Activated T-helper 1 cell treated with anti-CD3 and anti-CD28 coated beads, Interleukin-2, amount 50 U/mL, for 16 hours (primary cell): ENCODE measurements at places on chromosomes 3 and 15.

- DNase-seq: no peak
These were observed 60.4 kb downstream of the SMAD3 start for GRCh38 chr15:67125589-67126502.

- no peak for DNase-seq
These were observed 263.3 kb downstream of the ABHD5 start for GRCh38 chr3:43953814-43954692.

- DNase-seq: no peak
These were observed 203.7 kb upstream of the TLE3 start for GRCh38 chr15:70301396-70301795.

DNA sequence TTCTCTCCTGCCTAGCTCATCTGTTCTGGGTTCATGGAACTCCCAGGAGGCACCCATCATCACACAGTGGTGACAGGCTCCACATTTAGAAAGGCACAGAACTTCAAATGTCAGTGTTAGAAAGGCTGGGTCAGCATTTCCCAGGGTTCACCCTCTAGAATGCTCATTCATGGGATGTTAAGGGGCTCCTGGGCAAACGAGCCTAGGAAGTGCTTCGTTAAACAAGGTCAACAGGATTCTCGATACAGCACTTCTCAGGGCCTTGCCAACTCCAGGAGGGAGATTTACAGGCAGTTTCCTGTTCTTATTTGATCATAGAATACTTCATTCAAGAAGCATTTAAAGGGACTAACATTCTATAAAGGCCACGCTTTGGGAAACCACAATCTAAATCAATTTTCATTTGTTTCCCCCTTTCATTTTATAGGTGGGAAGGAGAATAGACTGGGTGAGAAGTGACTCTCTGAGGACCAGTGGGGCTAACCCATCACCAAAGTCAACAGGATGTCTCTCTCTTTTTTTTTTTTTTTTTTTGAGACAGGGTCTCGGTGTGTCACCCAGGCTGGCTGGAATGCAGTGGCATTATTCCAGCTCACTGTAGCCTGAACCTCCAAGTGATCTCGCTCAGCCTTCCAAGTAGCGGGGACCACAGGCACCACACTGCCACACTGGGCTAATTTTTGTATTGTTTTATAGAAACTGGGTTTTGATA is 14.3 kb downstream of the IGDCC4 start:
- DNase-seq: no peak

GRCh38 chr15:85504749-85505676 is 124.6 kb downstream of the AKAP13 start:
- no peak for DNase-seq

- no peak for DNase-seq
These were observed 41.3 kb downstream of the NEK11 start for GRCh38 chr3:131067983-131068382.

DNA sequence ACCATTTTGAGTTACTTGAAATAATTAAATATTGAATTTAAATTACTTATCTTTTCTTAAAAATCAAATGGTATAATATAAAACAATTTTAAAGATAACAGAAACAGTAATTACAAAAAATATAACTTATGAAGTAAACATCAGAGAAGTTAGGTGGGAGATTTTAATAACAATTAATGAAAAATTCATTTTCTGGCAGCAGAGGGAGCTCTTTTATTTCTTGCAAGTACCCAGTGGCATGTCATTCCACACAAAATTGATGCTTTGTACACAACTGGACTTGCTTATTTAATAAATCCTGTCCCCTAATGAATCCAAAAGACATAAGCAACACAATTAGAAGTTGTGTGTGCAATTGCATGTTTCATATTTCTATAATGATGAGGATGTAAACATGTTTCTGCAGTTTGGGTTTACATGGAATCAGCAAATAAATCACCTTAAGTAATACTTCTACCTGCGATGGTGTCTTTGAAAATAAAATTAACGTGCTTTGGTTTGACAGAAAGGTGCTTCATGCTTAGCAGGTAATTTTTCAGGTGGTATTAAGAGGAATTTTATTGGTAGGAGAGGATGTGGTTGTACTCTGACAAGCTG is 861.3 kb downstream of the ZPLD1 start:
- no peak for DNase-seq

DNA sequence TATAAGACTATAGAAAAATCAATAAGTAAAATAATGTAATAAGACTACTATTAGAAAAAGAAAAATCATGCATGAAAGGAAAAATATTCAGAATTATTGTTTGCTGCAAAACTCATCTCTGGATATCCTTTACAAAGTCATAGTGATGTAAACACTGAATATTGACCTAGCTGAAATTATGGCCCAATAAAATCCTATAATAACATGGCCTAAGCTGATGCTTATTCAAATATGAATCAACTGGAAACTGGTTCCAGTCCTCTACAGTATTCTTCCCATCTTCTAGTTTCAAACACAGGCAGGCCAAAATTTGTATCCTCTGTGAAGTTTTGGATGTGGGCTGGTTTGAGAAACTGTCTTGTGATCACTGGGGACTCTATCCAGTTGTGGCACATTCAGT is 134.5 kb downstream of the CNTN3 start:
- DNase-seq: no peak

DNA sequence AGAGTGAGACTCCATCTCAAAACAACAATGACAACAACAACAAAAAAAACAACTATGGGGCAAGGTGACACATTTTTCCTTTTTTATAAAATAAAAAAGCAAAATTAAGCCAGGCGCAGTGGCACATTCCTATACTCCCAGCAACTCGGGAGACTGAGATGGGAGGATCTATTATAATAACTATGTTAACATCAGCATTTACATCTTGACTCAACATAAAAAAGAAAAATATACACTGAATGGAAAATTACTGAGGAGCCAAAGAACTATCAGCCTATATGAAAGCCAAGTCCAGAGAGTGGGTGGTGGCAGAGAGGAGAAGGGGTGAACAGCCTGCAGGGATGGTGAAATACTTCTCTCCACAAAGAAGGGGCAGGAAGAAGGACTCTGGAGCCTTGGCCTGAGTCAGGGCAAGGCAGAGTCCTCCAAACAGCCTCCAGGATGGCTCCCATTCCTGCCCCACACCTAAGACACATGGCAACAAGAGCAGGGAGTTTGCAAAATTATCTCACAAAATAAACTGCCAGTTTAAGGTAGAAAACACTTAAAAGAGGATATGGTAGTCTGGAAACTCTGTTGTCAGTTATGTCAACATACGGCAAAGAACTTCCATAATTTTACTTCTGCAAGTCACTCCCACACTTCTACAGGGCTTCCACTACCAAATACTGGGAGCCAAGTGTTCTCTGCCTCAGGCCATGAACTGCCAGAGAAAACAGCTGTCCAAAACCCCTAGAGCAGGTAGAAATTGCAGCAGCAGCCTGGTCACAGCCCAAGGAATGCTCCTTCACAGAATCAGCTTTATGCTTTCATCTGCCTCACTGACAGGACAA is 25.9 kb downstream of the HSPBAP1 start:
- DNase-seq: no peak

DNA sequence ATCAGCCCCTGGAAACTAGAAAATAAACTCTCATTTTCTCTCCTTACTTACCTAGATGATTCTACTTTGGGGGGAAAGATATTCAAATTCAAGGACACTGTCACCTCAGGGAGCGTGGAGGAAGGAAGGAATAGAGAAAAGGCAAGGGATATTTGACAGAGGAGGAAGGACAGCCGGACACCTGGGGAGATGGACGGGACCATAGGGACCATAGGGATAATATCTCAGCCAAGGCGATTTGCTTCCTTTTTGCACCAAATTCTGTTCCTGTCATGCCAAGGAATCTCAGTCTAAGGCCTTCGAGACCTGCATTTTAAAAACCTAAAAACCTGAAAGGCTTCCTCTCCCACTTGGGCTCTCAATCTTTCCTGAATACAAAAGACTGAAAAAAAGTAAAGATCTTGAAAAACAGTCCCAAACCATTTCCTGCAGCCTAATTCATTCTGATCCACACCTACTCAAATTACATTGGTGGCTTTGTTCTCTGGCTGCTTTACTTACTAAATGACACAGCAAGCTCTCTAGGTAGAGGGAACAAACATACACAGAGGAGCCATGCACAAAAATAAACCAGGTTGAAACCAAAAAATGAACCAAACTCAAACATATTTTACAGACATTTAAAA is 73.9 kb upstream of the SLC24A5 start:
- no peak for DNase-seq

GRCh38 chr15:82312586-82313349 is 36.5 kb downstream of the GOLGA6L10 start:
- no peak for DNase-seq

GRCh38 chr3:183875411-183875810 is 9.3 kb downstream of the PARL start:
- DNase-seq: no peak
